ENCODE measurements at places on chromosomes 2 and 18. TPM values are rescaled to one million over a fixed set of nuclear protein-coding genes. Genes with fewer than 3 reads are reported as not detected.

GRCh38 chr2:15772681-15773080 lies 167.7 kb upstream of the MYCN start:
- no peaks in the 10 kb centered on the region for H3K27me3 ChIP-seq
- H3K4me1 ChIP-seq = no peaks in the 10 kb centered on the region
- H3K27ac ChIP-seq = no peak overlapping the region

GRCh38 chr2:128445523-128445900 lies 126.8 kb upstream of the HS6ST1 start:
- no peaks in the 10 kb centered on the region for H3K27me3 ChIP-seq
- H3K4me1 ChIP-seq = peaks cover 49% of the 10 kb centered on the region
- peak overlapping the region; percentile 51 for H3K27ac ChIP-seq
- H3K36me3 ChIP-seq = no peaks in the 10 kb centered on the region
- H3K4me3 ChIP-seq = no peak overlapping the region

DNA sequence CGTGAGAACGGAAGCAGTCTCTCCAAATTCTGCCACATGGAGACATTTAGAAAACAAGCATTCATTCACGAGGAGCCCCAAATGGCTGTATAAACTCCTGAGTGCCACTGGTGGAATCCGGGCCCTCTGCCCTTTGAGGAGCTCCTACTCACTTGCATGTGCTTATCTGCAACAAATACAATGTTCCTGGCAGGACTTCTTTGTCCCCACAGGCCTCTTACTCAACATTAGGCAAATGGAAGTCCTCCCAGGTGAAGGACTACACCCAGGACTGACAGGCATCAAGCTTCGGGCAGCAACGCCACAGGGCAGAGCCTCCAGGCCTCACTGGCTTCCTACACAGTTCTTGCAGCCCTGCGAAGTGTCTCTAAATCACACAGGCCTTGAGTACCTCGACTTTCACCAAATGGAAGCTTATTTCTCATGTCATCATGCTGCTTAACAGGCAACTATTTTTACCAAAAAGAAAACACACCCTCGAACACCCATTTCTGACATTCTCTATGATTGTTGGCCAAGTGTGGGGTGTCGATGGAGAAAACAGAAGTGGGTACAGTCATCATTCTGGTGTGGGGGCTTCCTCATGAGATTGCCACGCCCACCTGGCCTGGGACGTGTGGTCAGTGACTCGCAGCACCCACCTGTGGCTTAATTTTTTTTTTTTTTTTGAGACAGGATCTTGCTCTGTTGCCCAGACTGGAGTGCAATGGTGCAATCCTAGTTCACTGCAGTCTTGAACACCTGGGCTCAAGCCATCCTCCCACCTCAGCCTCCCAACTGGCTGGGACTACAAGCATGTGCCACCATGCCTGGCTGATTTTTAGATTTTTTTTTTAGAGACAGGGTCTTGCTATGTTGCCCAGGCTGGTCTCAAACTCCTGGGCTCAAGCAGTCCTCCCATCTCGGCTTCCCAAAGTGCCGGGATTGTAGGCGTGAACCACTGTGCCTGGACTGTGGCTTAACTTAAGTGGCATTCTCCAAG lies 186.8 kb upstream of the GLI2 start:
- no peak for DNase-seq
- H3K4me1 ChIP-seq = peaks cover 46% of the 10 kb centered on the region
- no peaks in the 10 kb centered on the region for H3K27me3 ChIP-seq
- no peak overlapping the region for H3K27ac ChIP-seq
- no peaks in the 10 kb centered on the region for H3K36me3 ChIP-seq
- H3K4me3 ChIP-seq = no peak overlapping the region

Gene FAM237A
- not detected for total RNA-seq

DNA sequence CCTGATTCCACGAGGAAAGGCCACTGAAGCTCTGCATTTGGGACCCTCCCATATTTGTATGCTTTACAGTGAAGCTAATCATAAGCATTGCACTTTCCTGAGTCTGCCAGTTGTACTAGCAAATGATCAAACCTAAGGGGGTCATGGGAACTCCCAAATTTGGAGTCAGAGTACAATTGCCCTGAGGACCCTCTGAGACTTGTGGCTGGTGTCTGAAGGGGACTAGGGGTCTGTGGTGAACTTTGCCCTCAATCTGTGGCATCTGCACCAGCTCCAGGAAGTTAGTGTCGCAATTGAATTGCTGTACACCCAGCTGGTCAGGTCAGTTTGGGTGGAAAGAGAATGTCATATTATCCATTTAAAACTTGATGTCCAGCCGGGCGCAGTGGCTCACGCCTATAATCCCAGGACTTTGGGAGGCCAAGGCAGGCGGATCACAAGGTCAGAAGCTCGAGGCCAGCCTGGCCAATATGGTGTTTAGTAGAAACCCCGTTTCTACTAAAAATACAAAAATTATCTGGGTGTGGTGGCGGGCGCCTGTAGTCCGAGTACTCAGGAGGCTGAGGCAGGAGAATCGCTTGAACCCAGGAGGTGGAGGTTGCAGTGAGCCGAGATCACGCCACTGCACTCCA lies 18.1 kb downstream of the SOWAHC start:
- no peaks in the 10 kb centered on the region for H3K36me3 ChIP-seq
- H3K4me3 ChIP-seq = no peak overlapping the region
- peaks cover 7% of the 10 kb centered on the region for H3K4me1 ChIP-seq
- no peak for DNase-seq
- H3K27me3 ChIP-seq = no peaks in the 10 kb centered on the region

DNA sequence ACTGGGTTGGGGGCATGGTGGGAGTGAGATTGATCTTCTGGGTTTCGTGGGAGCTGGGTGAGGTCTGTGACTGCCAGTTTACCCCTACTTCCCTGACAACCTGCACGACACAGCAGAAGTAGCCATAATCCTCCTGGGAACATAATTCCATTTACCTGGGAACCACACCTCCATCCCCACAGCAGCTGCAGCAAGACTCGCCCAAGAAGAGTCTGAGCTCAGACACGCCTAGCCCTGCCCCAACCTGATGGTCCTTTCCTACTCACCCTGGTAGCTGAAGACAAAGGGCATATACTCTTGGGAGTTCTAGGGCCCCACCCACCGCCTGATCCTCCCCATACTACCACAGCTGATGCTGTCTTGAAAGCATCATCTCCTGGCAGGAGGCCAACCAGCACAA lies 43.8 kb downstream of the FLACC1 start:
- H3K4me1 ChIP-seq = no peaks in the 10 kb centered on the region
- no peak for DNase-seq
- no peaks in the 10 kb centered on the region for H3K27me3 ChIP-seq
- no peak overlapping the region for H3K27ac ChIP-seq

GRCh38 chr2:147015591-147015990 lies 829.2 kb upstream of the ACVR2A start:
- no peak for DNase-seq
- no peaks in the 10 kb centered on the region for H3K27me3 ChIP-seq
- H3K36me3 ChIP-seq = no peaks in the 10 kb centered on the region
- no peak overlapping the region for H3K4me3 ChIP-seq
- H3K4me1 ChIP-seq = no peaks in the 10 kb centered on the region
- H3K27ac ChIP-seq = no peak overlapping the region

- DNase-seq = no peak
- H3K27me3 ChIP-seq = no peaks in the 10 kb centered on the region
- H3K4me3 ChIP-seq = no peak overlapping the region
- H3K36me3 ChIP-seq = no peaks in the 10 kb centered on the region
- H3K27ac ChIP-seq = no peak overlapping the region
These were observed 704.5 kb upstream of the RAB6C start for GRCh38 chr2:129274918-129275317.

DNA sequence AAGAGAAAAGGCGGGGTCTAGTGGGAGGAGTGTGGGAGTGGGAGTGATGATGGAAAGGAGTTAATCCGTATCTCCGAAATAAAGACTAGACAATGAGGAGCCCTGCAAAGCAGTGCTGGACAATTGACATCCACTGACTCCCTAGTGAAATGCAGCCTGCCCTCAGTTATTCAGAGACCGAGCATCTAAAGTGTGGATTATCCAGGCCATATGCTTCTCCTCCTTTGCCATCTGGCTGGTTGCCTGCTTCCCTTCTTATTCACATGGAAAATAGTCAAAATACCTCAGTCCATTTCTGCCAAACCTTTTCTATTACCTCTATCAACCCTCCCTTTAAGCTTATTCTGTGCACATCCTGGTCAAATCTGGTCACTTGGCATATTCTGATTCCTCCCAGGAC lies 288.8 kb upstream of the SIX3 start:
- no peak for DNase-seq
- no peak overlapping the region for H3K4me3 ChIP-seq
- H3K4me1 ChIP-seq = no peaks in the 10 kb centered on the region
- H3K27me3 ChIP-seq = no peaks in the 10 kb centered on the region

Gene RESP18
- not detected for total RNA-seq

Gene SNTG2
- total RNA-seq = 1.3 TPM

GRCh38 chr2:36560726-36561125 lies 37.2 kb downstream of the FEZ2 start:
- DNase-seq = no peak
- H3K4me1 ChIP-seq = peaks cover 18% of the 10 kb centered on the region
- H3K27me3 ChIP-seq = no peaks in the 10 kb centered on the region
- H3K4me3 ChIP-seq = no peak overlapping the region
- no peak overlapping the region for H3K27ac ChIP-seq

DNA sequence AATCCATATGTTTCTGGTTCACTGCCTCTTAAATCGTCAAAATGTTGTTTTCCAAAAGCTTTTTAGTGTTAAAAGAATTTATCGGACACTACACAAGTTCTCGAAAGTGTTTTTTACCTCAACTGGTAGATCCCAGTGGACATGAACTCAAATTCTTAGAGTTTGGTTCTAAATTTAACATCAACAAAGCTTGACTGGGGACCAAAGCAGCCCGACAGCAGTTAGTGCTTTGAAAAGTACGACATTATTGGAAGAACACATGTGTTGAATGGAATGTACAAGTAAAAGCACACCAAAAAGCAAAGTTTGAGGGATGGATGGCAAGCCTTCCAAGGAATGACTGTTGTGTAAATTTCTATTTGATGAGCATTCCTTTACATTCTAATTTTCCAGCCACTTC lies 803.9 kb upstream of the POU3F3 start:
- peak overlapping the region; percentile 55 for H3K27ac ChIP-seq
- DNase-seq = no peak
- H3K27me3 ChIP-seq = no peaks in the 10 kb centered on the region
- H3K4me1 ChIP-seq = no peaks in the 10 kb centered on the region

Gene FAM228A
- 0.89 TPM for total RNA-seq

GRCh38 chr2:47769318-47769717 lies 13.6 kb upstream of the MSH6 start:
- H3K27me3 ChIP-seq = no peaks in the 10 kb centered on the region
- no peak overlapping the region for H3K4me3 ChIP-seq
- DNase-seq = no peak
- no peak overlapping the region for H3K27ac ChIP-seq

- H3K4me1 ChIP-seq = peaks cover 14% of the 10 kb centered on the region
- peak; percentile 34 for DNase-seq
- H3K27ac ChIP-seq = no peak overlapping the region
- no peak overlapping the region for H3K4me3 ChIP-seq
These were observed 24.9 kb downstream of the HJURP start for GRCh38 chr2:233829193-233830110.

Gene SPATA3
- not detected for total RNA-seq

GRCh38 chr2:222604749-222605515 lies 51.0 kb downstream of the FARSB start:
- no peaks in the 10 kb centered on the region for H3K27me3 ChIP-seq
- no peak overlapping the region for H3K4me3 ChIP-seq
- DNase-seq = no peak
- H3K4me1 ChIP-seq = no peaks in the 10 kb centered on the region
- no peak overlapping the region for H3K27ac ChIP-seq

DNA sequence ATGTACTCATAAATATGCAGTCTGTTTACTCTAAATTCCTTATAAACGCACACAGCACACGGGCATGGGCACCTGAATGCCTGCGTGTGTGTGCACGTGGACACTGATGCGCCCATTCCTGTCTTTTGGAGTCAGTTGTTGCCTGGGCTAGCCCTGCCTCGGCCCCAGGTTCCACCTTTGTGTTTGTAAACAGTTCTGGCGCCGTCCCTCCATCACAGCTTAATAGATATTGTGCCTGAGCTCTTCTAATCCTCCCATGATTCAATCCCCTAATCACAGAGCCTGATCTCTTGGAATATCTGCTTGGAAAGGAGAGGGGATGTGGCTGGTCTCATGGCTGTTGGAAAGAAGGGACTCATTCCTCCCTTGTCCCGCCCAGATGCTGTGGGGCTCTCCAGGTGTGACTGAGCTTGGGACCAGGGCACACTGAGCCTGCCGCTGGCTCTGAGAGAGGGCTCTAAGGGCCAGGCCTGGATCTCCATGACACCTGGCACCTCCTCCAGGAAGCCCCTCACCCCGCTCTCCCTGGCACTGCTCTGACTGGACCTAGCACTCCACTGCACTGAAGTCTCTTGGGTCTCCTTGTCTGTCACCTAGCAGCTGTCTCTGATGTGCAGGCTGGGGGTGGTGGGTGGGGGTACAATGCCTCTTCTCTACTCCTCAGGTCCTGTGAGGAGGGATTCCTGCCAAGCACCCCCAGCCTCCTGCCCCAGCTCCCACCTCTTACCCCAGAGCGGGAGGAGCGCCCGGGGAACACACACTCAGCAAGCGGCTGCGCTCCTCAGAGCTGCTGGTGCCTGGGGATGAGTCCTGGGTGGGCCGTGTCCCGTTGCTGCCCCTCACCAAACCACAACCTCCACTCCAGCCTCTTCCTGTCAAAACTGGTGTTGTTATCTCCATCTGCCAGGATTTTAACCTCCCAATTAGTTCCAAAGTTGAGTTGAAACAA lies 181.3 kb downstream of the INHBB start:
- DNase-seq = no peak
- no peak overlapping the region for H3K4me3 ChIP-seq
- H3K27me3 ChIP-seq = peaks cover 9% of the 10 kb centered on the region
- H3K4me1 ChIP-seq = peaks cover 36% of the 10 kb centered on the region
- H3K36me3 ChIP-seq = no peaks in the 10 kb centered on the region
- peak overlapping the region; percentile 18 for H3K27ac ChIP-seq

GRCh38 chr2:205670292-205670691 lies 12.0 kb upstream of the NRP2 start:
- H3K4me1 ChIP-seq = peaks cover 6% of the 10 kb centered on the region
- no peak overlapping the region for H3K27ac ChIP-seq

DNA sequence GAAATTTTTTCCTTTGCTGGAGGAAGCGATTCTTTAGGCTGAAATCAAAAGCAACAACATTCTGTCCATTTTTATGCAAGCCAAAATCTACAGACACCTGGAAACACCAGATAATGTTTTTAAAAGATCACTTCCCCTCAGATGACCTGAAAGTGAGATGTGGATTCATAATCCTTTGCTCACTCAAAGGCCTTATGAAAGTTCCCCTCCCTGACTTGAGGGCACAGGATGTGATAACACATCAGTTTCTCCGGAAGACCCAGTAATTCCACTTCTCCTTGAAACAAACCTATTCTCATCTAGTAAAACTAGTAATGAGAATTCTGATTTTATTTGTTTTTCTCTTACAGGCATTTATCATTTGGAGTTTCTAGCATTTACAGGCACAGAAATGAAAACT lies 218.3 kb upstream of the RND3 start:
- H3K27ac ChIP-seq = no peak overlapping the region
- H3K27me3 ChIP-seq = no peaks in the 10 kb centered on the region
- H3K36me3 ChIP-seq = no peaks in the 10 kb centered on the region
- DNase-seq = no peak
- H3K4me3 ChIP-seq = no peak overlapping the region
